ENCODE measurements at places on chromosomes 5 and 9.

DNA sequence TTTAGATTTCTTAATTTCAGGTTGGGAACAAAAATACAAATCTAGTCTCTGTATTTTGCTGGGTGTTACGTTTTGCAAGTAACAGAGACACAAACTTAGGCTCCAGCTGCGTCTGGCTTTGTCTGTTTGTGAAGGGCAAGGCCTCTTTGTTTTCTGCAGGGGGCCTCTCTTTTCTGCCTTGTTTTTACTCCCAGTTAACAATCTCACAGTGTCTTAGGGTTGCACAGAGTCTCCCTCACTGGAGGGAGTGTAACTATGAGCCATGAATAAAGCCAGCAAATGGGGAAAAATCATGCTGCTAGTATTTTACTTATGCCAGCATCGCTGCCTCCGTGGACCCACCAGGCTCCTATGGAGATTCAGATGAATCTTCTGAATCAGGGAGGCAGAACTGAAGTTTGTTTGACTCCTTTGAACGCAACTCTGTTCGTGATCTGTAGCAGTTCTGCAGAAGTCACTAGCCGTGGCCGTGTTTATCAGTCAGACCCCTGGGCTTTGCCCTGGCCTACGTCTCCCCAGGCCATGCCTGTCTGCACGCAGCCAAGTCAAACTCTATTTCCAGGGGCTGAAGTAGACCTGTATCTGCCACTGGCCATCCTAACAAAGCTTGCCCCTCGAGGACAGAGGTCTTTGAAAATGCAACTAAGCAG is 77.2 kb downstream of the ATP10B start:
- DNase-seq = no peak

- DNase-seq = no peak
Observed at GRCh38 chr9:36158122-36158521, 11.1 kb upstream of the CCIN start.

DNA sequence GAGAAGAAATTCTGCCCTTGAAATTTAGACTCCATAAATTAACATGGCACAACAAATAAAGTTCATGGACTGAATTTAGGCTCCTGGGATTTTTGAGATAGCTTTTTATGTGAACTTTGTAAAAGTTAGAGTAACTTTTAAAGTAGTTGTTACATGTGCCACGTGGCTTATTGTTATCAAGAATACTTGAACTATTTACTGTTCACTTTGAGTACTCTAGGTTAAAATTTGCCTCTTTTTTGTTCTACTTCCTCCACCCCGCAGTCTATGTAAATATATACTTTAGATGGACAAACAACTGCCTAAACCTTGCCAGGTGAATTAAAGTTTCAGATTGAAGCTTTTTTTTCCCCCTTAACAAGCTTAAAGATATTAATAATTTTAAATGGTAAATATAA is 457.9 kb downstream of the RAB3C start:
- no peak for DNase-seq

DNA sequence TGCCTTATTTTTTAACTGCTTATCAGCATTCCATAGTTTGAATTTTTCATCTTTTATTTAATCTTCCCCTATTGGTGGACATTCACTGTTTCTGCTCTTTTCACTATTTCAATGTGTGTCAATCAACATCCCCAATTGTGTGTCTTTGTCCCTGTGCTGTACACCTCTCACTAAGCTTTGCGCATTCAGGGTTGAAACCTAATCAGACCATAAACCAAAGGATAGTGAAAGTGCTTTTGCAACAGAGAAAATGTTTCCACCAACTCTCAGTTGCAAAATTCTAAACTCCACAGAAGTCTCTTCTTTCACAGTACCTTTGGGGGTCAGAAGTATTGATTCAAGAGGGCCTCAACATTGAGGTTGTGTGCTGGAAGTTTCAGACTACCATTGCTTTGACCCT is 127.1 kb upstream of the SAP30L start:
- no peak for DNase-seq

Data from activated CD4-positive, alpha-beta T cell treated with anti-CD3 and anti-CD28 coated beads, Interleukin-2, Interleukin-6, amounts not matched to agents 100 ng/mL and 50 ng/mL, durations not matched to agents 16 hours and 8 hours (primary cell).